ENCODE measurements at places on chromosomes 2 and 18.

- no peak for DNase-seq
These were observed 34.2 kb downstream of the ATOH8 start for GRCh38 chr2:85787981-85788340.

GRCh38 chr2:64857581-64858471, 131.4 kb upstream of the SLC1A4 start:
- DNase-seq: peak; percentile 90

DNA sequence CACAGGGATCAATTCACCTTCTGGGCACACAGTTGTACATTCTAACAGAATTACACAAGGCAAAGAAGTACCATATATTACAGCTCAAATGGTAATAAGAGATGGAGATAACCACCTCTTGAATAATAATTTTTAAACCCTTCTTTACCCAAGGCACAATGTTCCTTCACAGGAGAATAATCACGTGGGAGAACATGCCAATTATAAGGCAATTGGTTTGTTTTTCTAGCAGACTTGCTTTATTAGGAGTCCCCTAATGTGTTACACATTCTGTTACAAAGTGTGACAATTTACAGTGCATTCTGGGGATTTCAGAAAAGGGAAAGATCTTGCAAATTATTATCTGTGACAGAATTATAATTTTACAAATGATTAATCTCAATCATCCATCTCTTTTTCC, 380.3 kb downstream of the RND3 start:
- DNase-seq: no peak

- no peak for DNase-seq
These were observed 12.2 kb downstream of the SPATA3 start for GRCh38 chr2:231008131-231008530.

- DNase-seq: peak; percentile 36
These were observed 80.7 kb upstream of the MEX3C start for GRCh38 chr18:51278045-51278649.

DNA sequence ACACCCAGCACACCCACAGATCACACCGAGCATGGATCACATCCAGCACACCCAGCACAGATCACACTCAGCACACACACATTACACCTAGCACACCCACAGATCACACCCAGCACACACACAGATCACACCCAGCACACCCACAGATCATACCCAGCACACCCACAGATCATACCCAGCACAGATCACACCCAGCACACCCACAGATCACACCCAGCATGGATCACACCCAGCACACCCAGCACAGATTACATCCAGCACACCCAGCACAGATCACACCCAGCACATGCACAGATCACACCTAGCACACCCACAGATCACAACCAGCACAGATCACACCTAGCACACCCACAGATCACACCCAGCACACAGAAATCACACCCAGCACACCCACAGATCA, 118.6 kb downstream of the DYSF start:
- no peak for DNase-seq

DNA sequence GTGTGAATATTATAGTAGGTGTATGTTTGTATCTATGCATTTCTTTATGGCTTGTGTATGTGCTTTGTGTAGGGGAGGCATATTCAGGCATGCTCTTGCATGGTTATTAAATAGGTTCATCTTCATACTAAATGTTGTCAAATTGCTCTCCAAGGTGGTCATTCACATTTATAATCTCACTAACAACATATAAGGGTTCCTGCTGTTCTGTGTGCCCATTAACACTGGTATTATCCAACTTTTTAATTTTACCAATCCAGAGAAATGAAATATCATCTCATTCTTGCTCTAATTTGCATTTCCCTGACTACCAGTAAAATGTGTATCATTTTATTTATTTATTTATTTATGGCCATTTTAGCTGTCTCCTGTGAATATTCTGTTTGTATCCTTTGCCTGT, 29.0 kb upstream of the RPL37A start:
- no peak for DNase-seq

GRCh38 chr18:79486356-79487182, 90.8 kb downstream of the NFATC1 start:
- no peak for DNase-seq

DNA sequence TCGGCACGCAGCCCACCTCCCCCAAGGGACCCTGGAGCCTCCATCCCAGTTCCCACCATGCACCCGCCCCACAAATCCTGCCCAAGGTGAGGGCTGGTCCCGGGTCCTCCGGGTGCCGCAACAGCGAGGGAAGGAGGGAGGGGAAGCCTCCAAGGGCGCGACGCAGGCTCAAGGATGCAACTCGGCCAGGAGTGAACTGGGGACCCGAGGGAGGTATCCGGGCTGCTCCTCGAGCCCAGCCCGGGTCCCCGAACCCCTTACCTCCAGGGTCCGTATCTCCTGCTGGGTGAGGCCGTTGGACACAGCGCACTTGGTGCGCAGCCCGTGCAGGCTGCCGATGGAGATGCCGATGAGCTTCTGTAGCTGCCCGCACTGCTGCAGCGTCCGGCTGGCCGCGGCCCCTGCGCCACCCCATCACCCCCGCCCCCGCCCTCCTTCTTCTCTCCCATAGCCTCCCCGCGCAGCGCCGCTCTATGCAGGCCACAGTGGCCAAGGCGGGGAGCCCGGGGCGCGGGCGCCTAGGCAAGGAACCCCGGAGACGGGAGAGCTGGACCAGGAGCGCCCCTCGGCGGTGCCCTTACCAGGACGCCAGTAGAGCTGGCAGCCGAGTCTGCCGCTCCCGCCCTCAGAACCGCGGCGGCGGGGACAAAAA, 124.1 kb downstream of the ANKRD30BL start:
- DNase-seq: peak; percentile 0

GRCh38 chr18:76610933-76611749, 116.1 kb upstream of the ZNF516 start:
- DNase-seq: no peak

DNA sequence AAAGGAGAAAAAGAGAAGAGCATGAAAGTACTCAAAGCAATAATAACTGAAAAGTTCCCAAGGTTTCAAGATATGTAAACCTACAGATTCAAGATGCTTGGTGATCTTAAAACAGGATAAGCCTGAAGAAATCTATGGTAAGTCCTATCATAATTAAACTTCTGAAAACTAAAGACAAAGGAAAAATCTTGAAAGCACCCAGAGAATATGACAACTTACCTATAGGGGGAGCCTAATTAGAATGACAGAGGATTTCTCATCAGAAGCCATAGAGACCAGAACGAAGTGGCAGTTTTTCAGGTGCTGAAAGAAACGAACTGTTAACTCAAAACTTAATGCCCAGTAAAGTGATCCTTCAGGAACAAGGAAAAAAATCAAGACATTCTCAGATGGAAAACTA, 59.7 kb downstream of the XDH start:
- no peak for DNase-seq

DNA sequence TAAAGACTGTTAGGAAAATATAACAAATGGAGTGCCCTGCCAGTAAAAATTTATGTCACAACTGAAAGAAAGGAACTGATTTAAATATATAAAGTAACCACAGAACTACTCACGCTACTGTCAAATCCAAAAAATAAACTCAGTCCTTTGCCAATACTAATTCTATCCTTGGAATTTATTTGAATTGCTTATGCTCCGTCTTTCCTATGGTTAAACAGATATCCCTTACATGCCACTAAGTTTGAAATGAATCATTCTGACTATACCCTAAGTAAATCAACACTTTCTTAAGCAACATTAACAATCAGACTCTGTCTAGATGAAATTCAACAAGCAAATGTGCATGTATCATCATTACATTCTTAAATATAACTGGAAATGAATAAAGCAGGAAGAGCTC, 9.8 kb downstream of the HNRNPLL start:
- DNase-seq: peak; percentile 70

DNA sequence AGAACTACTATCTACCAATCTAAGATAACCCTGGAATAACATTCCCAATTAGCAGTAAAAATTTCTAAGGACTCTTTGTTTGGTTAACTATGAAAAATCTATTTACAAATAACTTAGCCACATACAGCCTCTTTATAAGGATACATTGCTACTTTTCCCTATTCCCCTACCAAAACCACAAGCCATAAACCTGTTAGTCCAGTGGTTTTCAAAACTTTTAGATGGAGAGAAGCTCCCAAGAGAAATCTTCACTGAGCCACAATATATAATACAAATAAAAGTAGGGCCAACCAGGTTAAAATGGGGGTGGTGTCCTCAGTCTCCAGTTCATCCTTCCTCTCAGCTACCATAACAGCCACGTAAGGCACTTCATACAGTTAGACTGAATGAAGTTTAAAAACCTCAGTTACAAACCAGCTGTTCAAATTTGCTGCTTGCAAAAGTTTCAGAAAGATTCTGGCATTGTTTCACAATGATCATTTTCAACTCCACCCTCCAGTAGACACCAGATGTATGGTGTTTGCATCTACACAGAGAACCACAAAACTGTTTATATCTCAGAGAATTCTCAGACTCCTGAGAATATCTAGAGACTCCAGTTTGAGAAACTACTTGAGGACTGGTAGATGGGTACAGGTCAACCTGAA, 26.0 kb downstream of the SOS1 start:
- no peak for DNase-seq

GRCh38 chr18:37445368-37445767, 120.2 kb downstream of the CELF4 start:
- peak; percentile 8 for DNase-seq

GRCh38 chr2:203591642-203592041, 56.5 kb upstream of the RAPH1 start:
- DNase-seq: peak; percentile 36

- DNase-seq: no peak
These were observed 68.0 kb downstream of the NPAS2 start for GRCh38 chr2:100887713-100888495.

DNA sequence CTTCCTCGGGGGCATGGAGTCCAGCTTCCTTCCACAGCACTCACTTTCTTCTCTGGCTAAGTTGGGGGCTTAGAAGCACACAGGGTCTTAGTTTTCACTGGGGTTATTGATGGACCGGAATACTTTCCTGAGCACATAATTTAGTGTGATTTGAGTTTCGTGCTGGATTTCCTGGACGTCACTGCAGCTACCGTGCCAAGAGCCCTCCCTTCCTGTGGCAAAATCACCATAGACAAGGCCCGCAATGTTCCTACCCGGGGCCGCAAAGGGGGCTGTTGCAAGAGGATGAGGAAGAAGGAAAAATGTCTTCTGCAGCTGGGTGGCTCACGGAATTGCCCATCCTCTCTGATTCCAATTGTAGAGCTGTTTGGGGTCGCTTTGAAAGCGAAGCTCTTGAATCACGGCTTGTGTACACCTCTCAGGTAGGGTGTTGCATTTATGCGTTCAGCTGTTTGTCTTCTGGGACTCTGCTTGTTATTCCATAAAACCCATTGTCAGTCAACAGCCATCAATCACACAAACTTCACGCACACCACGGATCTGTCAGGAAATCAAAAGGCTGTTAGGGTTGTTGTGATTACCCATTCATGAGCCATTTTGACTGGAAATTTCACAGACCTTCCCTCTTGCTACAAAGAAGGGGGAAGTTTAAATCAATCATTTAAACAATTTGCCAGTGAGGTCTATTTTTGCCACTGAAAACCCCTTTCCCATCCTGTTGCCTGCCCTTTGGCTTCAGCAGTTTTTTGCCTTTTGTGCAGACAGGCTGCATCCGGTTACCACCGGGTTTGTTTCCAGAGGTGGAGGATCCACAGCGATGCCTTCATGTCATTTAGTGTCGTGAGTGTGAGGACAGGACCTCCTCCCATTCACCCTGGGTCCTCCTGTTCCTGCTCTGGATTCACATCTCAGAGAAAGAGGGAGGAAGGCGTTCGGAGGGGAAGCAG, 36.0 kb downstream of the SMIM21 start:
- DNase-seq: no peak

DNA sequence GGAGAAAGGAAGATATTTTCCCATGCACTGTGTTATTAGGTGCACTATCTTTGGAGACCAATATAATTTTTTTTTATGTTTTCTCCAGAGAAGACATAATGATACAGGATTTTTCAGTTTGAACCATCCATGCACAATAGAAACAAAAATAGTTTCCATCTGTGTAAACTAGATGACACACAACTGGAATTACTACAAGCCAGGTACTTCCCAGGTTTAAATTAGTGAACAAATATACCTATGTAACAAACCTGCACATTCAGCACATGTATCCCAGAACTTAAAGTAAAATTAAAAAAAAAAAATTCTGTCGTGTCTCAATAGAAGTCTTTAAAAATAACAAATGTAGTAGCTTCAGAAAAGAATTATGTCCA, 1616.8 kb upstream of the ACVR2A start:
- DNase-seq: no peak

GRCh38 chr2:238820916-238821315, 27.0 kb upstream of the TWIST2 start:
- DNase-seq: peak; percentile 51

DNA sequence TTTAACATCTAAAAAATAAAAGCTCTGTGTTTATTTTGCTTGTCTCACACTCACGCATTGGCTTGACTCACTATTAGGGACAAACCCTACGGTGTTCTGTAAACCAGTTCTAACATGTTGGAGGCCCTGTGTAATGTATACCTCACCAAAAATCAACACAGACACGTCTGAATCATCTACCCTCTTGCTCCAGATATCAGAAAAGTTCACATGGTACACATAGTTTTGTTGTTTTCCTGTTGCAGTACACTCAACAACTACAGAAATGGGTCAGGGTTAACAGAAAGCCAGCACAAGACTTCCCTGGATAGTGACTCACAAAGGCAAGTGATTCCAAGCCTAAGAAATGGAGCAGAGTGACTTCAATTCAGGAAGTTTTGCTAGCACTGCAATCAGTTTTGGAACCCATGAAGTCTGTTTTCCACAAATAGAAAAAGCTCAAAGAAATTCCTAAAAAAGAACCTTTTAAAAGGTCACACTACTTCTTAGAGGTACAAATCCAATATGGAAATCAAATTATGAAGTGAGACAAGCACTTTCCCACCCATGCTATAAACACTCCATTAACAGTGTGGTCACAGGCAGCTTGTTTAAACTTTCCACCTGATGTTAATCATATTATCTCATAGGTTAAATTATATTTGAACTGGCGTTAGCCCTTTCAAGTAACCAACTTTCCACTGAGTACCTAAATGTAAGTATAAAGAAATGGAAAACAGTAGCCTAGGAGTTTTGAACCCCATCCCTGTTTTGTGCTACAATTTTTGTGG, 87.4 kb downstream of the GAREM1 start:
- peak; percentile 73 for DNase-seq

DNA sequence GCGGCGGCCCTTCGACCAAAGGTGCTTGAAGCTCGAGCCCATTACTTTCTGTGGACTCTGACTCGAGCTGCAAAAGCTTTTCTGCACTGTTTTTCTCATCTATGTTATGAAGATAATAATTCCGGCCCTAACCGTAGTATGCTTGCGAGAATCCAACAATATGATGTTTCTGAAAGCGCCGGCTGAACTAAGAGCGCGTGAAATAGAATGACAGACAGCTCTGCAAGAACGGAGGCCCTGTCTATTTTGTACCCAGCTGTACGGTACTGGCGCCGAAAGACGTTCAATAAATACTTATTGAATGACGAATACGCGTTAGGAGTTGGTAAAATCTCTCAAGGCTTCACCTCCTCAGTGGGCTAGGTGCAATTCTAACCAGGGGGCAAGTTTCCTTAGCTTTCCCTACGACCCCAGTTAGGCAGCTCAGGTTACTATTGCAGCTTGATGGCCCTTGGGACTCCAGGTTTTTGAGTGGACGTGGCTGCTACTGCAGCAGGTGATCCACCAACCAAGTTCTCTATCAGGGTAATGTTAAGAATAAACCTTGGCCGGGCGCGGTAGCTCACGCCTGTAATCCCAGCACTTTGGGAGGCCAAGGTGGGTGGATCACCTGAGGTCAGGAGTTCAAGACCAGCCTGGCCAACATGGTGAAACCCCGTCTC, 570 bp downstream of the SCRN3 start:
- no peak for DNase-seq

- DNase-seq: no peak
These were observed 653.7 kb downstream of the DCDC2C start for GRCh38 chr2:4357121-4357520.
